Midbrain (tissue), 1 donor: ENCODE measurements at places on chromosomes 3 and 15.

- no peak for DNase-seq
Measured at GRCh38 chr3:124999897-125000435, 55.8 kb downstream of the HEG1 start.

DNA sequence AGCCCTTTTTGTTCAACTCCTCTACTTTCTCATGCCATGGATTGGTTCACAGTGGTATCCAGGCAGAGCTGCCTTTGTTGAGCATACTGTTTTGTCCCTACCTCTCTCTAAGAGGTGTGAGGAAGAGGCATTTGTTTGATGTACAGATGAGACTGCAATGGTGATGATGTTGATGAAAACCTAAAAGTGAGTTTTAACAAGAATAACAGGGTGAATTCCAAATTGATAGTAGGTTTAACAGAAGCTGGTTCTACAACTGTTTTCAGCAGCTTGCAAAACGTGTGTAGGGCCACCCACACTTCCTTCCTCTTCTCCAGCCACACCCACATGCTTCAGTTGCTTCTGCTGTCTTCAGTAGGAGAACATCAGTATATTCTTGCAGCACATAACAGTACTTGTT lies 10.2 kb downstream of the SNRK start:
- peak; percentile 8 for DNase-seq

DNA sequence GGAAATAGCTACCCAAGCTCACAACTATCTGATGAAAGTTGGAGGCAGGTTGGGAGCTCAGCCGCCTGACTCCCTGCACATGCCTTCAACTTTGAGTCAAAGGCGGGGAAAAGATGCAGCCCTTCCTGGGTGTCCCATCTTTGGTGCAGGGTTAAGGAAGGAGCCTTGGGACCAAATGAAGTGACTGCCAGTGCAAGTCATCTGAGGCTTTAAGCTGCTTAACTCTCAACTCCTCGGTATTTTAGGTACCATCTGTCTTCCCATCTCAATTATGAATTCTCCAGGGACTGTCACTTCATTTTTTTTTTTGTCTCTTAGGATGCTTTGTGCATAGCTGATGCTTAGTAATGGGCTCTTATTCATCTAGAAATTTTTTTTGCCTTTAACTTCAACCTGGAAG lies 408.8 kb upstream of the C2CD4B start:
- DNase-seq: no peak

GRCh38 chr3:188169830-188170455 lies 16.0 kb downstream of the LPP start:
- peak; percentile 20 for DNase-seq
